ENCODE measurements at places on chromosomes 4 and X.

DNA sequence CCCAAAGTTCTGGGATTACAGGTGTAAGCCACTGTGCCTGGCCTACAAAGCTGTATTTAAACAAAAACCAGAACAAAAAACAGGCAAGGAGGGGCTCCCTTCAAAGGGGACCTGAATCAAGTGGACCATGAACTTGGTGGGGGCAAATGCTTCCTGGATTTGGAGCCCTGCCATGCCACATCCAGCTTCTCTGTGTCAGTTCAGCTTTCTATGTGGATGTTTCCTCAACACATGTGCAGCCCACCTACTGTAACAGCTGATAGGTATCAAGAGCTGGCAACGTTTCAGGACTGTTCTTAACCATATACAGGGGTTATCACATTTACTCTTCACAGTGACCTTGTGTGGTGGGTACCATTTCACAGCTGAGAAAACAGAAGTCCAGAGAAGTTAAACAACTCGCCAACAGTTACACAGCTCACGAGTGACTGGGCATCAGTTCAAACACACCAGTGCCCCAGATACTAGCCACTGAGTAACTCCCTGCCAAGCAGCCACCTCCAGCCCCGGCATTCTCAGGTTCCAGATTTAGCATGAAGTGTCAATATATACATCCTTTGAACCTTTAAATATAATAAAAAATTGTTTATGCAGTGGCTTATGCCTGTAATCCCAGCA, 7.5 kb downstream of the GPR143 start:
- no peak for DNase-seq

DNA sequence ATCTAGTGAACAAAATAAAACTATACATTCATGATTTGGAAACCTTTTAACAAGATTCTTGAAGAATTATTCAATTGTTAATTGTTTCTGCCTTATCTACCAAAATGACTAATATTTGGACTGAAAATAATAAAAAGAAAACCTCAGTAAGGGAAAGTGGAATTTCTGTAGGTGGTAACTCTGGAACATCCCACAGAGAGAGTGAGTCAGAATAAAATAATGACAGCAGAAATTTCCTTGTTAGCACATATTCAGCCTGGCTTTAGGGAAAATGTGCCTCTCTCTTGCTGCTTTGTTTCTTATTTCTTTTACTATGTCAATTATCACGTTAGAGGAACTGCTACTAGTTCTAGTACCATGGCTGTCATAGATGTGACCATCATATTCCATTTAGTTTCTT, 421.5 kb upstream of the GNPDA2 start:
- no peak for DNase-seq

DNA sequence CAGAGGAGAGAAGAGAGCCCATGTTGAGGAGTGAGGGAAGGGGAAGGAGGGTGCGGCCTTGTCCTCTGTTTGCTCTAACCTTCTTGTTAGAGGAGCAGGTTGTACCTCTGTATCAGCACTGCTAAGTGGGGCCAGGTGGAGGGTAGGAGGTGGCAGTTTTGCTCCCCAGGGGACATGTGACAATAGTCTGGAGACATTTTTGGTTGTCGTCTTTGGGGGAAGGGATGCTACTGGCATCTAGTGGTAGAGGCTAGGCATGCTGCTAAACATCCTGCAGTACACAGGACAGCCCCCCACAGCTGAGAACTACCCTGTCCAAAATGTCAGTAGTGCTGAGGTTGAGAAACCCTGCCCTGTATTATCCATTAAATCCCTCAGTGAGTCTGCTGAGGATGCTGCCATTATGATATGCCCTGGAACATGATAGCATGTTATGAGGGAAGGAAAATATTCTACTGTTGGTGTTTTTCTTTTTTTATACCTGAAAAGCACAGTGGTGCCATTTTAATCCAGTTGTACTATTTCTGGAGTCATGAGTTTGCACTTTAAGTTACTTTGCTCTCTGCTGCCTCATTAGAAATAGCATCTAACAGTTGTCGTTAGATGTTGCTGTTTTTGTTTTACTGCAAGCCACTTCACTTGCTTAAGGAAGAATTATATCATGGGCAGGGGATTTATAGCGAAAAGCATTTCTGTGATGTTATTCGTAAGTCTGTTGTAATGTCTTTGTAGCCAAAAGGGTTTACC, 90.6 kb downstream of the LRP2BP start:
- peak; percentile 20 for DNase-seq

GRCh38 chrX:114675365-114675764, 91.5 kb downstream of the HTR2C start:
- DNase-seq: no peak

GRCh38 chr4:122959981-122960610, 37.7 kb upstream of the NUDT6 start:
- DNase-seq: no peak

GRCh38 chr4:123359449-123360315, 36.9 kb upstream of the SPRY1 start:
- DNase-seq: no peak

- DNase-seq: no peak
These were observed 60.2 kb downstream of the HMGB2 start for GRCh38 chr4:173273941-173274340.

- DNase-seq: no peak
These were observed 164.9 kb downstream of the MAML3 start for GRCh38 chr4:139988863-139989765.

GRCh38 chr4:156516698-156517097, 454.9 kb downstream of the PDGFC start:
- no peak for DNase-seq

DNA sequence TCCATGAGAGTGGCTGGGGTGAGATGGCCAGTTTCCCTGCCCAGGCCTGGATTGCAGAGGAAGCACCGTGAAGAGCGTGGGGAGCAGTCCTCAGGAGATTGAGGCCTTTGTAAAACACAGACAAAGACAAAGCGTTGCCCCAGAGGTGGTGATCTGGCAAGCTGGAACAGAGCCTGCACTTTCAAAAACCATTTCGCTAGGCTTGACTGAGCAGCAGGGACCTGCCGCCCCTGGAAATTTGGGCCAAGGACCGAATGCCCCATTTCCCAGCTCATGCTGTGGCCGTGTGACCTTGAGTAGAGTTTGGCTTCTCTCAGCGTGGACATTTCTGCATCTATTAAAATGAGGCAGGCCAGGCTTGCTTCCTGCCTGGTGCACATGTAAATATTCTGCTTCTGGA, 381.4 kb downstream of the BCOR start:
- DNase-seq: no peak

DNA sequence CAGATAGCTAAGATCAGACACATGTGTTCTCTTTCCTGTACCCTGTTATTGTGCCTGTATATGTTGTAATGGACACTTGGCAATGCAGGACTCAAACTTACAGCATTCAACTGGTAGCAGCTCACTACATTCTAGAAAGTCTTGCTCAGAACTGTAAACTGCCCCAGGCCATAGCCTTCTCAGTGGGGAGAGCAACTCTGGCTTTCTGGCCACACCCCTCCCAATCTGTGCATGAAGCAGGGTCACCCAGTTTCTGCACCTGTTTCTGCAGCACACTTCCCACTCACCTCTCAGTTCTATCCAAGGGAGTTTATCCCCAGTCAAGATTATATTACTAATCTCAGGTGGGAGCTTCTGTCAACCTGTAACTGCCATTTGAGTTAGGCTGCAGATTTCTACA, 38.9 kb upstream of the TBX22 start:
- DNase-seq: no peak

DNA sequence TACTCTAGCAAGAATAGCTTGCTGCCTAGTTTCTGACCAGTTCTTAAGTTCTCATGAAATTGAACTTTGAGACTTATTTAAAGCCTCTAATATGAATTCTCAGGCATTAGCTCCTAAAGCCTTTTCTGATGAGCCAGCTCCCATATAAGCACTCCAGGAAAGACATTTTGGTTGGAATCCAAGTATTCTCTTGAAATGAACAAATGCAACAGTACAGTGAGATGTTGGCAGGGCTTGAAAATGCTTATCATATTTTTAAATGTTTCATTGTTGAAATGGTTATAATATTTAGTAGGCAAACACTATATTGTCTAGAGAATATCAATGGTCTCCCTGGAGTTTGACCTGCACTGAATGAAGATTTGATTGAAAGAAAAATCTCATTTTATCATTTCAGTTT, 240.3 kb downstream of the ANK2 start:
- DNase-seq: no peak

- DNase-seq: no peak
These were observed 38.5 kb downstream of the HERC3 start for GRCh38 chr4:88630756-88631155.

GRCh38 chrX:16112428-16112827, 10.9 kb upstream of the GRPR start:
- no peak for DNase-seq

- DNase-seq: no peak
These were observed 374.8 kb upstream of the ANXA10 start for GRCh38 chr4:167717495-167717894.

DNA sequence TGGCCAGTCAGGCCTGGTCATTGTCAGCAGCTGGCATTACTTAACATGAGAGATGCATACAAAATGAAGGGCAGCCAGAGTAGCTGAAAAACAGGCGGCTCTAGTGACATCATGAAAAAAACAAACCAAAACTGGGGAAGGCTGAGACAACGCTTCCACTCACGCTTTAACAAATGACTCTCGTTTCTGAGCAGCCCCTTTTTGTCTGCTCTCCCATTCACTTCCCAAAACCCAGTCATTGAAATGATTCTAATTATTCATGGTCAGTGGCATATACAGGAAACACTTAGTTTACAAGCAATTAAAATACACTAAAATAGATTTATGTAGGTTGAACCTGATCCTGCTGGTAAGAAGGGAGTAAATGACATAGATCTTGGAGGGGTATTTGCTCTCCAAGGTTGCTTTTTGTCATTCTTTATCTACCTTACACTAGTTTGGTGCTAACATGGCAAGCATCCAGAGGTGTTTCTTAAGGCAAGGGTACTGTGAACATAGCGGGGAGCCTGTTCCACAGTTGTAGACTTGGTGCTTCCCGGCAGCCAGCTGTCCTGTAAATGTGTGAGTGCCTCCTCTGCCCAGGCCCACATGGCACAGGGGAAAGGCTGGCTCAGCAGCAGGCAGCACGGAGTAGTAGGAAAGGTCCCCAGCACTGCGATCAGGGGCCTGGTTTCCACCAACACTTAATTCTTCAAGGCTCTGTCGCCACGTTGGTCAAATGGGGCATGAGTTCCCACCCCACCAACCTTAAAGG, 61.2 kb upstream of the CITED1 start:
- DNase-seq: no peak

DNA sequence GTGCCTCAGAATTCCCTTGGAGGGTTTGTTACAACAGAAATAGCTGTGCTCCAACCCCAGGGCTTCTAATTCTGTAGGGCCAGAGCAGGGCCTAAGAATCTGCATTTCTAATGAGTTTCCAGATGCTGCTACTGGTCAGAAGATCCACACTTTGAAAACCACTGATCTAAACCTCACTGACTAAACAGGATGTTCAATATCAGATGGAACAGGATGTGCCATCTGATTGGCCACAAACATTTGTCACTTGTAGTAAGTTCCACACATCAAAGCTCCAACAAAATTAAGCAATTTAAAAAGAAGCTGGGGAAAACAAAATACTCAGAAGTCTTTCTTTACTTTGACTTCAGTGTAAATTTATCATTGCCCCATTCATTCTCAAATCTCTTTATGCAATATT, 14.3 kb downstream of the CASK start:
- no peak for DNase-seq

DNA sequence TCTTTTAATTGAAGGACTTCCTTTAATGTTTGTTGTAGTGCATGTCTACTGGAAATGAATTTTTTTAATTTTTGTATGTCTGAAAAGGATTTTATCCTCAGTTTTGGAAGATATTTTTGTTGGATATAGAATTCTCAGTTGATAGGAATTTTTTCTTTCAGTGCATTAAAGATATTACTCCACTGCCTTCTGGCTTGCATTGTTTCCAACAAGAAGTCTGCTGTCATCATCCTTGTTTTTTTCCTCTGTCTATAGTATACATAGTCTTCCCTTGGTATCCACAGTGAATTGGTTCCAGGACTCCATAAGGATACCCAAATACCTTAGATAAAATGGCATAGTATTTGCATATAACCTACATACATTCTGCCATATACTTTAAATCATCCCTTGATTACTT, 33.5 kb downstream of the SCD5 start:
- no peak for DNase-seq

DNA sequence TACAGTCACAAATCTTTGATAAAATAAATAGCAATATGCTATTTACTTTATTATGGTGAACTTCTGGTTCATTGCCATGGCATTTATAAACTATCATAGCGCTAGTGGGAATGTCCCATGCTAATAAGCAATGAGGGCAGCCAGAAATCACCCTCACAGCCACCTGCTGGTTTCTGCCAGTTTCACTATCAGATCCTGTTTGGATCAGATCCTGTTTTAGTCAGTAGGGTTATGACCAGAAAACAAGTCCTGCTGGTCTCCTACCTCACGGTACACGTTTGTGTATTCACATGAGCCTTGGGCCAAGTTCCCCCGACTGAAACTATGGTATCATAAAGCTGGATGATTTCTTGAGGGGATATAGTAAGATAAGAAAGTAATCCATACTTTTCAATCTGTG, 17.7 kb downstream of the FOXR2 start:
- DNase-seq: no peak

DNA sequence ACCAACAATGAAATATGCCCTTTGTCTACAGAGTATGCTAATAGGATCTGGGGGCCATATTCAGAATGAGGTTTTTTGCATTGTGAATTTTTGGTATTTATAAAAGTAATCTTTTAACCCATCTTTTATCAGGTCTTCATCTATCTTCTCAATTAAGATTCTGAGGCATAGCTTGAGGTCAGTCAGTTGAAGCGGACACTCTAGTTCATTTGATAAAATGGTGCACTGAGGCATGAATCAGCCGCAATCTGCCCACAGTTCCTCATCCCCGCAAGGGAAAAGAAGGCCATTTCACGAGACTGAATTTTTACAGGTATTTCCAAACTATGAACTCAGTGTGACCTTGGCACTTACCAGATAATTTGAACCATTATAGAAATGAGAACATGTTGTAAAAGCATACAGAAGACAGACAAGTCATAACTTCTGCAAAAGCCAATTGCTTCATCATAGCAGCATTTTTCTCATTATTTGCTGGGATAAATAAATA, 19.3 kb upstream of the VCX2 start:
- DNase-seq: no peak

DNA sequence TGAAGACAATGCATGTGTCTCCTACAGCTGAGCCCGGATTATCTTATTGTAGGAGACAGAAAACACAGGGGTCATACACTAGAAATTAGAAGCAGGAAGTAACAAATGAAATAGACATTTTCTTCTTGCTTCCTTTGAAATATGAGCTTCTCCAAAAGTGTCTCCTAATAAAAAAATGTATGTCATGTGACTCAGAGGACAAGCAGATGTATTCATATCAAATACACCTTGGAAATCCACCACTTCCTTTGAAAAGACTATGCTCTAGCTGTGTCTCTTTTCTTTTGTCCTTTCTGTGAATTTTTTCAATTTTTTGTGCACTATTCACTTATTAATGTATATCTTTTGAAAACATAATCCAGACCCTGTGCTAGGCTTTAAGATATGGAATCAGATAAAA, 1906.2 kb downstream of the C4orf33 start:
- DNase-seq: no peak

Measured in cerebellar cortex (tissue), 1 donor.